A549 (cell line): ENCODE measurements at places on chromosomes 11 and 22.

GRCh38 chr11:20374741-20375300 is 11.3 kb downstream of the HTATIP2 start:
- no peak for DNase-seq

DNA sequence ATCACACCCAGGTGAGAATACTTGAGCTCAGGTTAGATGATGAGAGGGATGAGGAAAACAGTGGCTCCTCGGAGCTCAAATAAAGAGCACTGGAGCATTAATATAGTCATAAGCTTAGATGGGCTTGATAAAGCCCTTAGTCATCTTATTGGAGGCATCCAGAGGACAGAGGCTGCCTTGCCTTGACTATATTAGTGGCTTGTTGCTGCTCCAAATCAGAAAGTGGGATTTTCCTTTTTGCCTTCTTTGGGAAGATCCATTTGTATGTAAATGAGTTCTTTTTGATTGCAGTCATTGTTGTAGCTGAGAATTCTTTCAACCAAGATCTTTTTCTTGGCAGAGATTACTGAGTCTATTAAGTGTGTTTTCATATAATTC is 18.9 kb downstream of the ADM start:
- no peak for DNase-seq

GRCh38 chr11:123357990-123358827 is 71.9 kb upstream of the GRAMD1B start:
- peak; percentile 10 for DNase-seq

GRCh38 chr11:34926831-34927132 is 10.4 kb downstream of the PDHX start:
- DNase-seq = no peak

DNA sequence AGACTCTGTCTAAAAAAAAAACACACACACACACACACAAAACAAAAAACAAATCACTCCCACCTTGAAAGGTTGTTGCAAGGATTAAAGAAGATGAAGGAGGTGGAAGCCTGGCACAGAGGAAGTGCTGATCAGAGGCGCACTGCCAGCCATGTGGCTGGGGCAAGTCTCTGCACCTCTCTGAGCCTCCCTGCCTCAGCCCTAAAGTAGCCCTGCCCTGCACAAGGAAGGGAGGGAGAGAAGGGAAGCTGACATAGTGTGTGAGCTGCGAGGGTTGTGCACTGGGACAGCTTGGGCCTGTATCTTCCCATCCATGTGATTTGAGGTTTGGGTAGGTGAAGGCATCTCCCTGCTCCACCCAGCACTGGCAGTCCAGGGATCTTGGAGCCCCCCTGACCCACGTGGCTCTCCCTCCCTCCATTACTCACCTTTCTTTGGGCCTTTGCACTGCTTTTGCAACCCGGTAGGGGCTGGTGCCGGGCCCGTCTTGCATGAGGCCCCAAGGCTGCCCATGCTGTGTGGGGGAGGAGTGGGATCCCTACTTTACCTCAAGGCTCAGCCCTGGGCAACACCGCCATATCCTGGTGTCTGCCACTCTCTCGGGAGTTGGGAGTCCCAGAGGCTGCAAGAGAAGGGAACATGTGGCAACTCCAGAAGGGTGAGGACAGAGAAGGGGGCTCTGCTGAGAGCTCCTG is 30.5 kb downstream of the IFT27 start:
- DNase-seq = no peak

DNA sequence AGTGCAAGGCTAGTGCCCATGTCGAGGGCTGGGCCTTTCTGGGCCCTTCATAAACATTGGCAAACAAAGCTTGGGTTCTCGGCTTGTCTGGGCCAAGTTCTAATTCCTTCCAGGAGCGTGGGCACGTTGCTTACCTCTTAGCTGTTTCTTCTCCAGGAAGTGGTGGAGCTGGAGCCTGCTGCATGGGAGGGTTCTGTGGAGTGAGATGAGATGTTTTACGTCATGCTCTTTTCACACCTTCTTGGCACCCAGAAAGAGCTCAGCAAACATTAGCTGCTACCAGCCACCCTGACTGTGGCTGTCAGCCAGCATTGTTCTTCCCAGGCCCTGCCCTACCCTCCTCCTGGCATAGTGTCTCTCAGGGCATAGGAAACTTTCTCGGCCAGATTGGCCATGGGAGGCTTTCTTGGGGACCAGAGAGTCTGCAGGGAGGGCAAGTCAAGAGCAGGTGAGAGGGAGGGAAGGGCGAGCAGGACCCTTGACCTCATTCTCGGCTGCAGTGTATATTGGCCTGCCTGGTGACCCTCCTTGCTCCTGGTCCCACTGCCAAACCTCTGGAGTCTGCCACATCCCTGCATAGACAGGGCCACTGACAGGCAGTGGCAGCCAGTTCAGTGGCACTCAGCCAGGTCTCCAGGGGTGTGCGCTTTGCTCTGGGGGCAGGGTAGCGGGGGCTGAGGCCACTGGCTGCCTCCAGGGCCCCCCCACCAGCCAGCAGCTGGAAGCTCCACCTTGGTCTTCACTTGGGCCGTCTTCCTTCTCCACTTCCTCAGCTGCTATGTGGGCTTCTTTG is 98.8 kb downstream of the BCR start:
- DNase-seq = peak; percentile 32

DNA sequence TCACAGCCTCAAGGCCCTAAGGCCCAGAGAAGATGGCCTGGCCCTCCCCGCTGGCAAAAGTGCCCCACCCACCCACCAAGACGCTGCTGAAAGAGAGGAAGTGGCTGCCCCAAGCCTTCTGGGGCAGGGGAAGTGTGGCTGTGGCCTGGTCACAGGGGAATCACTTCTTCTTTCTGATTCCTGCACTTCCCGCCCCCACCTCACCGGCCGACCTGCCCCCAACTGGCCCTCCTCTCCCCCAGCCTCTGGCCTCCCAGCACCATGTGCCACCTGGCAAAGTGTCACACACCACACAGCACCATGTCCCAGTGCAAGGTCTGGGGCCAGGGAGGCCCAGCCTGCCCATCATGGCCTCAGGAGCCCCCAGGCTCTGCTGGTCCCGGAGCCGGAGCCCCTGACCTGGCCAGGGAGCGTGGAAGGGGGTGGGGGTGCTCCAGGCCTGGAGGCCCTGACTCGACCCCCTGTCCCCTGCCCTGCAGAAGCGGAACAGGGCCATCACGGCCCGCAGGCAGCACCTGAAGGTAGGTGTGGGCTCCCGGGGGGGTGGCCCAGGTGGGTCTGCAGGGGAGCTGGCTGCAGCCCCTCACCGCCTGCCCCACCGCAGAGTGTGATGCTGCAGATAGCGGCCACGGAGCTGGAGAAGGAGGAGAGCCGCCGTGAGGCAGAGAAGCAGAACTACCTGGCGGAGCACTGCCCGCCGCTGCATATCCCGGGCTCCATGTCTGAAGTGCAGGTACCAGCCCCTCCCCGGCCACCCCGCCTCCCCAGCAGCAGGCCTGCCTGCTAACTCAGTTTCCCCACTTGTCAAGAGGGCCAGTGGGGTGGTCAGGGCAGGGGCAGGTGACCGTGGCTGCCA is 1.4 kb downstream of the TNNI2 start:
- no peak for DNase-seq

DNA sequence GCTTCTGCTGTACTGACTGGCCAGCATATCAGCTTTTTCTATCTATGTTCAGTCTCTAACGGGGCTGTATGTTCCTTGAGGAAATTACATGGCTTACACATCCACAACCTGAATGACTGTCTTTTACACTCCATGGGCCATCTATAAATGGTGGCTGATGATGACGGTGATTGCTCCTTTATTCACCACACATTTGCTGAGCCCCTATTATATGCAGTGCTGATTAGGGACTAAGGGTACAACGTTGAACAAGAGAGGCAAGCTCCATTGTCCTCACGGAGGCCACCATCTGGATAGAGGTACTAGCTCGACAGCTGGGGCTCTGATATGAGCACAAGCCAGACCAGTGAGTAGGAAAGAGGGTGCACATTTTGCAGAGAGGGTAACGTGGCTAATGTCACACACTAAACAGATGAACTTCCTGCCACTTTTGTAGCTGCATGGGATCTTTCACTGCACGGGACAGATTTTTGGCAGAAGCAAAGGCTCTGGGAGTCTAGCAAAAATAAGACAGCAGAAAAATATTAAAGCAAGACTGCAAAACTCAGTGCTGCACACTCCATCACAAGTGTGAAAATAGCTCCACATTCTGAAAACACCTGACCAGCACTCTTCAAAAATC is 30.6 kb downstream of the DRD2 start:
- DNase-seq = no peak

GRCh38 chr11:44005063-44005701 is 42.6 kb upstream of the ACCSL start:
- DNase-seq = no peak

- peak; percentile 14 for DNase-seq
Observed at GRCh38 chr22:31872209-31872608, 72.1 kb upstream of the YWHAH start.

DNA sequence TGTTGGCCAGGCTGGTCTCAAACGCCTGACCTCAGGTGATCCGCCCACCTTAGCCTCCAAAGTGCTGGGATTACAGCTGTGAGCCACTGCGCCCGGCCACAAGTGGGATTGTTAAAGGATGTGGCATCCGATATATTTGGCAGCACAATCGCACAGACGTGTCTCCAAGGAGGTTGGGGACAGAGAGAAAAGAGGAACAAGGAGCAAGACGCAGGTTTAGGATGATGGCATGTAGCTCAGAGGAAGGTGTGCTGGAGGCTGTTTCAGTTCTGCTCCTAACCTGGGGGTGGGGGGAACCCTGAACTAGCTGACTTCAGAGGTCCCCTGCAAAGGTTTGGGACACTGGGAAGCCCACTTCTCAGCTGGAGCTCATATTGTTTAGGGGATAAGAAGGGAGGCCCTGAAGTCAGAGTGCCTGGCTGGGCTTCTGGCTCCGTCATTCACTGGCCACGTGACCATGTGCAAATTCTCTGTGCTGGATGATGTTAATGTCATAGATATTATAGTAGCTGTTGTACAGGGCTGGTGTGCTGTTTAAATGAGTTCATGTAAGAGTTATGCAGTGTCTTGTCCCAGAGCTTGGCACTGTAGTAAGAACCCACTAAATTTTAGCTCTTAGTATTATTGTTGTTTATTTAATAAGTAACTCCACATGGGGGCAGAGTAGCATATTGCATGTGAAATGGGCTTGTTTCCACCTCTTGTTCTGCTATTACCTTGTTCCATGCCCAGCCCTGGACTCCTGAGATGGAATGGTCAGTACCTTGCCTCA is 129.7 kb downstream of the ST3GAL4 start:
- no peak for DNase-seq

GRCh38 chr11:128894685-128895084 is 3.5 kb downstream of the KCNJ5 start:
- DNase-seq = no peak

DNA sequence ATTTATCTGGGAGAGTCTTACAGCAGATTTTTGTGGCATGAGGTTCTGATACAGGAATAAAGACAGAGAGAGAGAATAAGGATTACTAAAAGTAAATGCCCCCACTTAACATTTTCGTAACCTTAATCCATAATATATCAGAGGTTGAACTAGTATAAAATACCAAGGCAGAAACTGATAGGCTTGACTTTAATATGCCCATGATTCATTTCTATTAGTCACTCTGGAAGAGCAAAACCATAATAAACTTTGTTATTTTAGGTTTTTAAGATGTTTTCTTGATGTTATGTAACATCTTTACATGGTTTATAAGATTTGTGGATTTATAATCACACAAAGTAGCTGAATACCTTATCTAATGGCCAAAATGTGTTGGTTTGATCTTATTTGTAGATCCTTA is 19.1 kb downstream of the GUCY1A2 start:
- DNase-seq = no peak

DNA sequence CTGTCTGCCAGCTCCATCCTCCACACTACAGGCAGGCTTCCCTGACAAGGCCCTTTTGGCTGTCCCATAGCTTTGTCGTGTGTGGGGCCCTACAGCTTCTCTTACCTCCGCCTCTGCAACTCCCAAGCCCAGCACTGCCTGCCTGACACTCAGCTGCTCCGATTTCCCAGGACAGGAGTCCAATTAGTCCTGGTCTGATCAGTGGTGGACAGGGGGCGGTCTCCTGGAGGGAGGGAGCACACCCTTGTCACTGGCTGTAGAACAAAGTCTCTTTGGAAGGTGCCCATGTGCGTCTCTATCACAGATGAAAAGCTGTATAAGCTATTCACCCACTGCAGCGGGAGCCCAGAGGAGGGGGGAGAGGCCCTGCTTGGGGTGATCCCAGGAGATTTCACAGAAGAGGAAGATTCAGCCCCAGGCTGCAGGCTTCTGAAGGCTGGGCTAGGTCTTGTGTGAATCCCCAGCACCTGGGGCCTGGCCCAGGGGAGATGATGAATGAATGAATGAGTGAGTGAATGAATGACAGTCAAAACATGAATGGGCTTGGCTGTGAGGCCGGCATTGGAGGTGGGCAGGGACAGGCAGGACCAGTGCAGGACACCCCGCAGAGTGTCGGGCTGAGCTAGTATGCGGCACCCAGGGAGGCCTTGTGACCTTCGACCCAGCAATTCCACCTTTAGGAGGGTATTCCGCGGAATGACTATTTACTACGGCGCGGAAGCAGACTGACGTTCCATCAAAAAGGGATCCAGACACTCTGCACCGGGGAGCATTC is 142.4 kb downstream of the CACNA1I start:
- no peak for DNase-seq

GRCh38 chr22:39446239-39446721 is 10.5 kb upstream of the MGAT3 start:
- DNase-seq = no peak

DNA sequence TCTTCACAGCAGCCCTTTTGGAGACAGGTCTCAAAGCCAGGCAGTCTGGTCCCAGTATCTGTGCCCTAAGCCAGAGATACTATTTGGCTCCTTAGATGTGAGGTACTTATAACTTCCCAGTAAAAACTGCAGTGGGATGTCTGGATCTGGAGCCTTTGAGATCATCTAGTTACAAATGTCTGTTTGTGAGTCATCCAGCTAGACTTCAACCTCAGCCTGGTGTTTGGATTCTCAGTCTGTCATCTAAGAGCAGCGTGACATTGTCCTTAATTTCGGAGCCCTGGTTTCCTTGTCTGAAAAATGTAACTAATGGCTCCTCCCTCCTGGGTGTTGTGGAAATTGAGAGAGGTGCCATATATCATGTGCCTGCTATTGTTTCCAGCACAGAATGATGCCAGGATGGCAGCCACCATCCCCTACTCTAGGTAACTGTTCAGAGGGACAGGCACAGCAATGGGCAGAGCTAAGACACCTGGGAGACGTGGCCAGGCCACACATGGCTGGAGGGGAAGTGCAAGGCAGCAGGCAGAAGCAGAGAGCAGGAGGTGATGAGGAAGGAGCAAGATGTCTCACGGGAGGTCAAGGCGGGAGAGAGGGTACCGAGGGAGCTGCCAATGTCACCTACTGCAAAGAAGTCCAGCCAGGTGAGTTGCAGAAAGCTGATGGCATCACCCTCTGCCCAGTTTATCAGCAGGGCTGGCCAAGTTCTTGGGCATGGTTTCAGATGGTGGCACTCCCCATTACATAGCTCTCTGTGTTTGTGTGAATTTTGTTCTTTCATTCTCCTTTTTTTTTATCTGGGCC is 20.6 kb upstream of the ST3GAL4 start:
- DNase-seq = no peak

GRCh38 chr22:41863472-41863871 is 30.6 kb downstream of the SREBF2 start:
- DNase-seq = no peak

- no peak for DNase-seq
Observed at GRCh38 chr11:92340839-92341238, 116.2 kb downstream of the FAT3 start.

GRCh38 chr11:92834296-92835020 is 135.0 kb upstream of the MTNR1B start:
- no peak for DNase-seq
